ENCODE measurements at places on chromosomes 5 and 9.

DNA sequence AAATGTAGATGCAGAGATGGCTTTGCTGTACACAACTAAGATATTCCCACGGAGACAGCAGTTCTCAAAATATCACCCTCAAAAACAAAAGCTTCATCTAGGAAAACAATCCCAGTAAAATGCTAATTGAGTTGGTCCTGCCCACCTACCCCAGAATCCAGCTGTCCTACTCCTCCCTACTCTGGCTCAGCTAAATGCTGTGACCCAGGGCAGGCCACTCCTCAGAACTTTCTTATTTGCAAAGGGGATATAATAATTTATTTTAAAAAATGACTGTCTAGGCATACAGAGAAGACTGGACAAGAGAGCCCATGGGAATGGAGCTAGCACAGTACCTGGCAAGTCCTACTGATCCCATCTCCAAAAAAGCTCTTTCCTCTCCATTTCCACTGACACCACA is 162.3 kb downstream of the CRB2 start:
- no peak for DNase-seq

DNA sequence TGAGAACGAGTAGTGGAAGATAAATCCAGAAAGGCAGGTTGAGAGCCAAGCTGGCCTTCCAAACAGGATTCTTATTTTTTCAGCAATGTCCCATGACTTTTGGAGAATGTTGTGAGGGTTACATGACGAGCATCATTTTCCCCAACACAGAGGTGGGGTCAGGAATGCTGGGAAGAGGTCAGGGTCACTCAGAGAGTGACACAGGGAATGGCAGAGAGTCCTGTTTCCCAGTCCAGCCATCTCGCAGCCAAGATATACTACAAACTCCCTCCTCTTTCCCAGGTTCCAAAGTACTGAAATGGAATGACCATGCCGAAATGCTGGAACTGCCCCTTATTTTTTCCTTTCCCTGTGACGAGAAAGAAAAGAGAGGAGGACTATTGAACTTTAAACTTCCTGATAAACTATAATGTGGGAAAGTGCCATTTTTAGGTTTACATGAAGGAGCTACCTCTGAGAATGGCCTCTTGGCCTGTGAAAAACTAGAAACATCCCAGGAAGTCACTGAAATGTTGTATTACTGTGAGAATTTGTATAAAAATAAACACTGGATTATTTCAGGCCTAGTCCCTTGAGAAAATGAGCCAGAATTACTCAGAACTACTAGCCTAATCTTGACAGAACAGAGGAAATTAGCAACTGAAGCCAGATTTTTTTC is 420.4 kb downstream of the CETN3 start:
- DNase-seq, result no peak

DNA sequence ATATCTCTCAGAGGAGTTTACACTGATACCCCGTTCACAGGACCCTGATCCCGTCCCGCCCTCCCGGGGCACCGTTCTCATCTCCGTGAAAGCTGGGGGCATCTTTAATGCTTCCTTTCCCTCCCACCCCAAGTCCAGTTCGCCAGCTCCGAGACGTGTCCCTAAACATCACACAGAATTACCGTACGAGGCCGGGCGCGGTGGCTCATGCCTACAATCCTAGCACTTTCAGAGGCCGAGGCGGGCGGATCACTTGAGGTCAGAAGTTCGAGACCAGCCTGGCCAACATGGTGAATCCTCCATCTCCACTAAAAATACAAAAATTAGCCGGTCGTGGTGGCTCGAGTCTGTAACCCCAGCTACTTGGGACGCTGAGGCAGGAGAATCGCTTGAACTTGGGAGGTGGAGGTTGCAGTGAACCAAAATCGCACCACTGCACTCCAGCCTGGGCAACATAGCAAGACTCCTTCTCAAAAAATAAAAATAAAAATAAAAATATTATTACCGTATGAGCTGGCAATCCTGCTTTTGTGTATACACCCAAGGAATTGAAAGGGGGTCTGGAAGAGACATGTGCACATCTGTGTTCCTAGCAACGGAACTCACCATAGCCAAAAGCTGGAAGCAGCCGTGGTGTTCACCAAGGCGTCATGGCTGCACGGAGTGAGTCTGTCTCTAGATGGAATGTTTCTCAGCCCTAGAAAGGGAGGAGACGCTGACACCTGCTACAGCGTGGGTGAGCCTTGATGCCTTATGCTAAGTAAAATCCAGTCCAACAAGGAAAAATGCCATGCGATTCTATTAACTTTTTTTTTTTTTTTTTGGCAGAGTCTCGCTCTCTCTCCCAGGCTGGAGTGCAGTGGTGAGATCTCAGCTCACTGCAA is 1.2 kb upstream of the ABO start:
- DNase-seq, result no peak

DNA sequence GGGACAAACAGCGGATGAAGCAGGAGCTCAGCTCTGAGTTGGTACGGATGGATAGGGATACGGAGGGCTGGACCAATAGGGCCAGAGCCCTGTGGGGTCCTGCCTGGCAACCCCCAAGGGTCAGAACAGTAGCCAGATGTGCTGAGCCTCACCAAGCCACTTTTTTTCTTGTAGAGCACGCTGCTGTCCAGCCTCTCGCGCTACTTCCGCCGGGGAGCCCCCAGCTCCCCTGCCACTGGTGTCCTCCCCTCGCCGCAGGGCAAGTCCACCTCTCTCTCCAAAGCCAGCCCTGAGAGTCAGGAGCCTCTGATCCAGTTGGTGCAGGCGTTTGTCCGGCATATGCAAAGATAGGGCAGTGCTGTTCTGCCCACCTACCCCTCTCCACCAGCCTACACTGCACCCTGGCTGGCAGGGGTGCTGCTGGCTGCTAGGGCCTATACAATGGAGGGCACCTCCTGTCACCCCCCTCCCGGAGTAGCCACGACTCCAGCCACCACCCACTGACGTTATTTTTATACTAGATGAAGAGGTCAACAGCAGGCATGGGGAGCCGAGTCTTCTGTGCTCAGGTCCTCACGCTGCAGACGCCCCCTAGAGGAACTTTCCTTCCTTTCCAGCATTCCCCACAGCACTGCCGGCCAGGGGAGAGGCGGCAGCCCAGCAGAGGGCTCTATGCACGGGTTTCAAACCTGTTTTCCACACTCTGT is 21.6 kb downstream of the SH3GLB2 start:
- DNase-seq, result peak; percentile 19

- DNase-seq, result no peak
Observed at GRCh38 chr5:148998174-148998797, 64.6 kb downstream of the SH3TC2 start.

Data from activated T-helper 1 cell treated with Interleukin-2 at 50 U/mL for 16 hours (primary cell).